Naive thymus-derived CD8-positive, alpha-beta T cell (primary cell): ENCODE measurements at places on chromosomes 2 and 18.

DNA sequence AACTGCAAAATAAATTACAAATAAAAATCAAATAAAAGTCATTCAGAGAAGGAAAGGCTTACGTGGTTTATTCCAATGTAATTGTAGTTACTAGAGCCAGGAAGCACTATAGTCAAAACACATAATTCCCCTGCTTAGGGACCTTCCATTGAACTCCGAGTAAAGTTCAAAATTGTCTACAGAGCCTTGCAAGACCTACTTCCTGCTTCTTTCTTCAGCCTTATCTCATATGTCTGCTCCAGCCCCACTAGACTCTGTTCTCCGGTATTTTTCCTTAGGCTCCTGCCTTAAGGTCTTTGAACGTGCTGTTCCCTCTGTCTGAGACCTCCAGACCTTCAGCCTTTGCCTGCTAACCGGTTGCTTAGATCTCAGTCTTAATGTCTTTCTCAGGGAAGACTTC, 104.3 kb downstream of the ARL6IP6 start:
- H3K36me3 ChIP-seq: no peaks in the 10 kb centered on the region
- no peak for DNase-seq
- H3K27ac ChIP-seq: no peak overlapping the region
- no peak overlapping the region for H3K4me3 ChIP-seq
- no peaks in the 10 kb centered on the region for H3K4me1 ChIP-seq

GRCh38 chr18:72727038-72727655, 140.6 kb downstream of the NETO1 start:
- DNase-seq: no peak
- H3K27me3 ChIP-seq: no peaks in the 10 kb centered on the region
- no peak overlapping the region for H3K27ac ChIP-seq
- H3K36me3 ChIP-seq: no peaks in the 10 kb centered on the region

DNA sequence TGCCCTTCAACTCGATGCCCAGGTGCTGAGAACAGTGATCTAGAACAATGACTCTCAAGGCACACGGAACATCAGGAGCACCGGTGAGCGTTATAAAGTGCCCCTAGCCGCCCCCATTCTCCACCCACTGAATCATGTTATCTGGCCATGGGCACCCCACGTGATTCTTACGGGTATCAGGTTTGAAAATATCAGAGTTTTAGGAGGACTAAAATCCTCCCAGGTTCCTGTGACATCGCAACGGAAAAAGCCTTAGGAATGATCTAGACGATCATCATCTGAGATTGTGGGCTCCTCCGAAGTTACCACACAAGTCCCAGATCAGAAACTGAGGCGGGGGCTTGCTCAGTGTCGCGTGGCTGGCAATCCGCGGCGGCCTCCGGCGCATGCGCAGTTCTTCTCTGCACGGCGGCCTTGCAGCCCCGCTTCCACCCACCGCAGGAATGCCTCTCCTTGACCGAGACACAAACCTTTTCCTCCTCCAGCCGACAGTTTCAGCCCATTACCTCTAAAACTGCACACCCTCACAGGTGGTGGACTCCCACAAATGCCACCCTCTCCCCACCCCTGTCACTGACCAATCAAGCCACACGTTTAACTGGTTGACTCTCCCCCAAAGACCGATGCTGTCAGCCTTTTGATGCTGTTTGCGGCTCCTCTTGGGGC, 5.8 kb upstream of the MRPL33 start:
- peak overlapping the region; percentile 66 for H3K4me3 ChIP-seq
- H3K27ac ChIP-seq: peak overlapping the region; percentile 28
- peak; percentile 57 for DNase-seq
- no peaks in the 10 kb centered on the region for H3K36me3 ChIP-seq

DNA sequence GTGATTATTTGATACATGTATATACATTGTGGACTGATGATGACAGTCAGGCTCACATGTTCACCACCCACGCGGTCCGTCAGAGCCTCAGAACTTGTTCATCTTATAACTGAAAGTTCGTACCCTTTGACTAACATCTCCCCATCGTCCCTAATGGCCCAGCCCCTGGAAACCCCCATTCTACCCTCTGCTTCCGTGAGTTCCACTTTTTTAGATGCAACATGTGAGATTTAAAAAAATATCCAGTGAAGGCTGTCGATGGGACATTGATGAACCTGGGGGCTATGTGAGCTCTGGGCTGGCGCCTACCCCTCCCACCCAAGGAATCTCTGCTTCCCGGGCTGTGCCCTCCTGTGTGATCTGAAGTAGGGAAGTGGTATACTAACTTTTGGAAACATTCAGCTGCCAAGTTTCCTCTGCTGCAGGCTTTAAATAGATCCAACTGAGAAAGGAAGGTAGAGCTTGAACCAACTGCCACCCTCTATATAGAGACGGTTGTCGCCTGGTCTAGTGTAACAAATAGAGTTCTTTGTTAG, 163.8 kb downstream of the FAM210A start:
- H3K4me3 ChIP-seq: peak overlapping the region; percentile 75
- DNase-seq: no peak
- H3K4me1 ChIP-seq: peaks cover 56% of the 10 kb centered on the region

GRCh38 chr2:18356676-18357075, 203.8 kb downstream of the RDH14 start:
- H3K4me1 ChIP-seq: no peaks in the 10 kb centered on the region
- H3K27me3 ChIP-seq: peaks cover 5% of the 10 kb centered on the region
- no peak for DNase-seq
- H3K27ac ChIP-seq: no peak overlapping the region

- no peaks in the 10 kb centered on the region for H3K4me1 ChIP-seq
- no peak overlapping the region for H3K27ac ChIP-seq
- DNase-seq: no peak
- no peak overlapping the region for H3K4me3 ChIP-seq
- no peaks in the 10 kb centered on the region for H3K36me3 ChIP-seq
- peaks cover 10% of the 10 kb centered on the region for H3K27me3 ChIP-seq
Observed at GRCh38 chr18:68035774-68036522, 519.4 kb upstream of the DSEL start.

DNA sequence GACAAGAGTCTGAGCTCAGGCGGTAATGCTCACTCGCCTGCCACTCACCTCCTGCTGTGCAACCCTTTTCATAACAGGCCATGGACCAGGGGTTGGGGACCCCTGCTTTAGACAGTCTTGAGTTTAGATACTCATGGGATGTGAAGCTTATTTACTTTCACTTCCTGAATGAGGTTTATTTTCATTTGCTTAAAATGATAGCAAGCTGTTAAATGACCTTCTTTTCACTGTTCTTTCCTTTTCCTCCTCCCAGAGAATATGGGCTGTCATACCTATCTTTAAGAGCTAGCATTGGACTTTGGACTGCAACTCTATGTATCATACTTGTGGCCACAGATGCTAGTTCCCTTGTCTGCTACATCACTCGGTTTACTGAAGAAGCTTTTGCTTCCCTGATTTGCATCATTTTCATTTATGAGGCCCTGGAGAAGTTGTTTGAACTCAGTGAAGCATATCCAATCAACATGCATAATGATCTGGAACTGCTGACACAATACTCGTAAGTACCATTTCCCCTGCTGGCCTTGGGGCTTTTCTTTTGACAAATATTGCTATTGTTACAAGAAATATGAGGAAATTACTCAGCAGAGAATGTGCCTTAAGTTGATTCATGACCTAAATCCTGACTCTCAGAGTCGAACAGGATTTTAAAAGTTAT, 168.5 kb downstream of the DPP4 start:
- DNase-seq: no peak
- H3K27ac ChIP-seq: no peak overlapping the region
- peaks cover 4% of the 10 kb centered on the region for H3K4me1 ChIP-seq
- no peaks in the 10 kb centered on the region for H3K36me3 ChIP-seq
- no peaks in the 10 kb centered on the region for H3K27me3 ChIP-seq

DNA sequence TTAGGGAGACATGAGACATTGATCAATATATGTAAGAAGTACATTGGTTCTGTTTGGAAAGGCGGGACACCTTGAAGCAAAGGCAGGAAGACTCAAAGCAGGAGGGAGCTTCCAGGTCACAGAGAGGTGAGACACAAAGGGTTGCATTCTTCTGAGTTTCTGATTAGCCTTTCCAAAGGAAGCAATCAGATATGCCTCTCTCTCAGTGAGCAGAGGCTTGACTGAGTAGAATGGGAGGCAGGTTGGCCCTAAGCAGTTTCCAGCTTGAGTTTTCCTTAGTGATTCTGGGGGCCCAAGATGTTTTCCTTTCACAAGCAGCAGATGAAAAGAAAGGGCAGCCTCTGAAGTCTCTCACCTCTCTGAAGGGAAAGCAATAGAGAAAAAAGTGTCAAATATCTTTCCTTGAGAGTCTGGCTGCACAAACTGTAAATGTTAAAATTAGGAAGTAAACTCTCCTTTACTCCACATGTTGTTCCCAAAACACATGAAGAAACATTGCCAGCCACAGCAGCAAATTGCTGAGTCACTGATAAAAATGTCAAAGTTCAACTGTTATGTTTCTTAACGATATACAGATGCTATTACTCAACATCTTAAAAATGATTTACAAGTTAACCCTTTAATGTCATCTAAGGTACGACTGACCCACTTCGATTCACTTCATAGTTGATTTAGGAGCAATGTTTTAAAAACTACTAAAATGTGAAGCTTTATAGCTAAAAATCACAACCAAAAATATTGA, 40.3 kb downstream of the CYB5A start:
- no peak for DNase-seq
- peaks cover 10% of the 10 kb centered on the region for H3K36me3 ChIP-seq
- H3K27ac ChIP-seq: no peak overlapping the region
- no peak overlapping the region for H3K4me3 ChIP-seq

GRCh38 chr2:215431778-215432758, 3.8 kb downstream of the FN1 start:
- peaks cover 18% of the 10 kb centered on the region for H3K4me1 ChIP-seq
- H3K27me3 ChIP-seq: peaks cover 47% of the 10 kb centered on the region
- peaks cover 3% of the 10 kb centered on the region for H3K36me3 ChIP-seq
- DNase-seq: no peak
- H3K4me3 ChIP-seq: no peak overlapping the region

DNA sequence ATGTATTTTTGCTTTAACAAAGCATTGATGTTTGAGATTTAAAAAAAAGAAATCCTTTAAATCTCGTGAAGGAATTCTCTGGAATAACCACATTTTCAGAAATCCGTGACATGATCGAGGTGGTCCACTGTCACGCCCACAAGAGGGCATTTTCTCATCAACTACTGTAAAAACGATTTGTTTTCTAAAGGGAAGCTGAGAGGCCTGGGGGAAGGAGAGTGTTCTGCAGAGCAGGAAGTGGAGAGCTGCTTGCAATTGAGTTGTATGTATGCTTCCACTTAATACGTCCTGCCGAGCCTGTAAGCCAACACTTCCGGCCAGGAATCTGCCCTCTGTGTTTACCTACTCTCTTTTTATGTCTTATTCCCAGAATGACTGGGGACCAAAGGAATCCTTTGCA, 19.4 kb downstream of the KLHL29 start:
- H3K4me1 ChIP-seq: peaks cover 7% of the 10 kb centered on the region
- H3K27ac ChIP-seq: peak overlapping the region; percentile 23
- no peak overlapping the region for H3K4me3 ChIP-seq
- H3K27me3 ChIP-seq: no peaks in the 10 kb centered on the region

- no peaks in the 10 kb centered on the region for H3K4me1 ChIP-seq
- H3K36me3 ChIP-seq: no peaks in the 10 kb centered on the region
- H3K27ac ChIP-seq: no peak overlapping the region
- H3K4me3 ChIP-seq: no peak overlapping the region
- H3K27me3 ChIP-seq: peaks cover 17% of the 10 kb centered on the region
Observed at GRCh38 chr2:222506230-222506935, 82.0 kb downstream of the SGPP2 start.

DNA sequence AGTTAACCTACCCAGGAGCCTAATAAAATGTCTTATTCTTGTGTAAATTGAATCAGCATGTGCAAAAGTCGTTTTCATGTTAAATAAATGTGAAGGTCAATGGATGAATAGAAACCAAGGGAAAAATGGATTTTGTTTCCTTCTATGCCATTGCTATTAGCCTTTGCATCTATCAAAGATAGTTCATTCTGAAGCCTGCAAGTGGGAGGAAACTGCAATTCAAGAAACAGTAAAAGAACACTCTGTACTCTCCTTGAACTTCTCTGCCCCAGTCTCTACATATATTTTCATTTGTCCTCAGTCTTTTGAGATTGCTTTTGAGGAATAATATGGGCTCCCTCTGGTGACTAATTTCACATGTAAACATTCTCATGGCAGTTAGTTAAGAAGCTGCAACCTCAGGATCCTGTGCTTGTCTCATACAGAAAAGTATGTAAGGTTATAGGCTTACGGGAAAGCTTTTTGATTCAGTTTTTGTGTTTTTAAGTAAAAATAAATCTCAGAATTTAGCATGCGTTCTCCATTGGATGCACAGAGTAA, 1590.0 kb upstream of the LRRTM1 start:
- H3K27ac ChIP-seq: no peak overlapping the region
- no peak for DNase-seq
- no peaks in the 10 kb centered on the region for H3K36me3 ChIP-seq

- peaks cover 38% of the 10 kb centered on the region for H3K27me3 ChIP-seq
- peaks cover 16% of the 10 kb centered on the region for H3K4me1 ChIP-seq
- H3K27ac ChIP-seq: no peak overlapping the region
- no peak for DNase-seq
- peak overlapping the region; percentile 38 for H3K4me3 ChIP-seq
- no peaks in the 10 kb centered on the region for H3K36me3 ChIP-seq
Observed at GRCh38 chr18:9734189-9734588, 26.1 kb downstream of the RAB31 start.

DNA sequence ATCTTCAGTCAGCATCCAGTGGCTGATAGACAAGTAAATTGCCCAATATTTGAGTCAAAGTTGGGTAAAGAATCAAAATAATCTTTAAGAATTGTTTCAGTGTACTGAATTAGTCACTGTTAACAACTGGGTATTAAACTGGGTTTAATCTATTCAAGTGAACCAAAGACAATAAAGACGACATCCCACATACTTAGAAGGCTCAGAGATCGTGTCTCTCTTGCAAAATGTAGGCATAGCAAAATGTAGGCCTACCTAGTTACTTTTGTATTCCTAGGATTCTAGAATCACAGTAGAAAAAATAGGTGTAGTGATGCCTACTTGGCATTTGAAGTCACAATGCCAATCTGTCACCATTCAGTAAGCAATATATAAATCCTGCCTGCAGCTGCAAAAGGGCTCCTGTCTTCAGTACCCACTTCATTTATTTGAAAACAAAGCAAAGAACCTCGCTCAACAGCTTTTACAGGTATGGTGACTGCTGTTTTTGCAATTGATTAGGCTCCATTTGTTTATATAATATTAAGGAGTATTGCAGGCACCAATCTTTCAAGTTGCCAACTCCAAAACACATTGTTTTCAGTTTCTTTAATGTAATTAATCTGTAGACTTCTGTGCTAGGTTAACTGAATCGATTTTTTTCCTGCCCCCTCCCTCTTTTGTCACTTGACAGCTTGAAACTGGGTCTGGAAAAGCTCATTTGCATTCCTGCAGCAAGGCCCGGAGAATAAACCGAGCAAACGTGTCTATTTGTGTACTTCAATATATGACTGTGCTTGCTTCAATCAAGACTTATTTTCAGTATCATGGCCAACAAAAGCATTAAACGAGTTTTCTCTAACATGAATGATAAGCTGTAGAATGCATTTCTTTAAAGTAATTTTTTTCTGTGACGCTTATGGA, 1074.9 kb downstream of the TDRD15 start:
- no peaks in the 10 kb centered on the region for H3K36me3 ChIP-seq
- H3K27ac ChIP-seq: no peak overlapping the region
- no peaks in the 10 kb centered on the region for H3K27me3 ChIP-seq
- no peaks in the 10 kb centered on the region for H3K4me1 ChIP-seq
